ENCODE measurements at places on chromosomes 5 and 9.

DNA sequence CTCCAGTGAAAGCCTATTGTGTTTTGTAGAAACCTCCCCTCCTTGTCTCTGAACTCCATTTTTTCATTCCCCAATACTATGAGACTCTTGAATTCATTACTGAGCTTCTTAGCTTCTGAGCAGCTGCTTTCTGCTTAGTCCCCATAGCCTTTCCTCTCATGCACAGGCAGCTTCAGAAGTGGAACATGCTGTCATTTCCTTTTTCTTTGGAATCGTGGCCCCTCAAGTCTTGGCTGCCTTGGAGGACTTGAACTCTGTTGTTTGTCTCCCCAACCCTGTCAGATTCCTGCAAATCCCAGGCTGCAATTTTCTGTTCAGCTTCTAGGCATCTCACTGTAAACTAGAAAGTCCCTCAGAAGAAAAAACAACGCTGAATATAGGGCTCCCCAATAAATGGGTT lies 268.5 kb downstream of the ARRDC3 start:
- no peak for DNase-seq

DNA sequence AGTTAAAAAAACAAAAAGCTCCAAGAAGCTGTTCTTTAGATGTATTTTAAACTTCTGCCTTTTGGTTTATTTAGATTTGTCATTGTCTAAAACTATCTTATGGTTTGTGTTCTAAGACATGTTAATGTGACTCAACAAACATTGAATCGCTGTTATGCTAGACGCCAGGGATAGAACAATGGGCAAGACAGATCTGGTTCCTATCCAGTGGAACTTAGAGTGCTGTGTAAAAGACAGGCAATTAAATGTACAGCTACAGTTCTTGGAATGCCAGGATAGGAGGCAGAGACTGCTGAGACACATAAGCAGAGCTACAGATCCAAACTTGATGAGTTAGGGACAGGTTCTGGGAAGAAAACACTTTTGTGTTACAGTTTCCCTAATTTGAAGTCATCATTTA lies 22.4 kb downstream of the LYRM7 start:
- no peak for DNase-seq

DNA sequence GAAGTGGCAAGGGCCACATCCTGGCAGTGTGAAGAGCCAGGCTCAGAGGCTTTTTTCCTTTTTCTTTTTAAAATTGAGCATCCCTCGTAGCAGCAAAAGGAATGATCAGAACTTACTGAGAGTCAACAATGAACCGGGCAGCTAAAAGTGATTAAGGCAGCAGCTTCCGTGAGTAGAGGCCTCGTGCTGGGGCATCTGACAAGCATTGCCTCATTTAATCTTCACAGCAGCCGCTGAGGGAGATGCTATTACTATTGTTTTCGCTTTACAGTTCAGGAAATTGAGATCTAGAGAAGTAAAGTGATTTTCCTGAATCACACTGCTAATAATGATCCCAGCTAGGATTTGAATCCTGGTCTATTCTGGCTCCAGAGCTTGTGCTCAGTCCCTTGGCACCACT lies 30.7 kb upstream of the PTGS1 start:
- no peak for DNase-seq

DNA sequence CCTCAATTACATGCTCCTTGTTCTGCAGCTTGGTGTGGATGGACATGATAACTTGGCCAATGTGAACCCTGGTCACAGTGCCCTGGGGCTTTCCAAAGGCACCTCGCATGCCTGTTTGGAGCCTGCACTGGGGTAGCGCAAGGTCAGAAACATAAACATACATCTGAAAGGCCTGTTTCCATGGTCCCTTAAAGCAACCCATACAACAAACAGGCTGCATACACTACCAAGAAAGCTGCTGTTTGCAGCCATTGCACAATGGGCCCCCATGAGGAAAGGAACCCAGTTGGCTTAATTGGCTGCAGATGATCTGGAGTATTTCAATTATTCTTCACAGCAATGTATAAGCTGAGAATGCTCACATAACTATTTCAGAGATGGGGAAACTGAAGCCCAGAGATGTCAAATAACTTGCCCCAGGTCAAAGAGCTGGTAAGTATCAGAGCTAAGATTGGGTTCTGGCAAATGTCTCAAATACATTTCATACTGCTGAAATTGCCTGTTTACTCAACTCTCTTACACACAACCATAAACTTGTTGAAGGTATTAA lies 233.9 kb downstream of the ASTN2 start:
- no peak for DNase-seq

- DNase-seq: no peak
Measured at GRCh38 chr9:114631166-114631565, 20.1 kb downstream of the TMEM268 start.

DNA sequence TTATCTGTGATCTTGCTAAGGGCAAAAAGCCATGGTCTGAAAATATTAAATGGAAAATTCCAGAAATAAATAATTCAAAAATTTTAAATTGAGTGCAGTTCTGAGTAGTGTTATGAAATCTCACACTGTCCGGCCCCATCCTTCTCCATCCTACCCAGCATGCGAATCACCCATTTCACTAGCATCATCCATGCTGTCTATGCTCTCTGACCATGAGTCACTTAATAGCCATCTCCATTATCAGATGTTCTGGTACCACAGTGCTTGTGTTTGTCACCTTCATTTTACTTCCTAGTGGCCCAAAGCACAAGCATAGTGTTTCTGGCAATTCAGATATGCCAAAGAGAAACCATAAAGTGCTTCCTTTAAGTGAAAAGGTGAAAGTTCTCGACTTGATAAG lies 63.3 kb upstream of the SMC5 start:
- no peak for DNase-seq

- DNase-seq: no peak
Measured at GRCh38 chr5:156654444-156654843, 195.7 kb upstream of the PPP1R2B start.

GRCh38 chr5:92147798-92148197 lies 764.7 kb upstream of the ARRDC3 start:
- DNase-seq: no peak

GRCh38 chr5:14706615-14707021 lies 42.1 kb downstream of the OTULIN start:
- no peak for DNase-seq

- no peak for DNase-seq
Measured at GRCh38 chr9:35464141-35465025, 25.5 kb upstream of the RUSC2 start.

GRCh38 chr9:135212961-135213360 lies 125.5 kb downstream of the OLFM1 start:
- DNase-seq: no peak

DNA sequence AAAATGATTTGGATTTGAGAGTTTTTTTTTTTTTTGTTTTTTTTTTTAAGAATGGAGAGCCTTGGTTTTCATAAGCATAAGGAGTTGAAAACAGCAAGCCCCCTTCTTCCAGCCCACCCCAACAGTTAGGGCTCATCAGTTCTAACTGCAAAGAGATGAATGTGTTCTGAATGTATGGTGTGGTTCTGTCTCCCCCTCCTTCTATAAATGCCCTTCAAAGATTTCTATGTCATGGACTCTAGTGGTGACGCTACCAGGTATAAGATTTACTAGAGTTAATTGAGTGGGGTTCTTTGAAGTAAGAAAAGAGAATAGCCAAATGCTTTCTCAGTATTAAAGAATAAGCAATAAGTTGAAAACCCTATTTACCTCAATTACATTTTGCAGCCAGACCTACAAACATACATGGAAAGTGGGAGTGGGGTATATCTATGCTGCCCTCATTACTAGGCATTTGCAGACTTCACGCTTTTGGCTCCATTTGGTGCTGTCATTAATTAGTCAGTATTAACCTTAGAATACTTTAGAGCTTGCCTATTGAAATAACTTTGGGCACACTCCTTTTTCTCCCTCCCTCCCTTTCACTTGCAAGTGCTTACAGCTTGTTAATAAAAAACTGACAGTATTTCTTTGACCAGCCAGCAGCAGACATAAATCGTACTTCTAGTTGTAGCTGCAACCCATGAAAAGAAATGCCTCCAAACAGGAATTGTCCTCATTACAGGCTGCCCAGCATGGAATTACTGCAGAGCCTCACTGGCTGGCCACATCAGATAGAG lies 667.2 kb upstream of the ZNF608 start:
- DNase-seq: no peak

DNA sequence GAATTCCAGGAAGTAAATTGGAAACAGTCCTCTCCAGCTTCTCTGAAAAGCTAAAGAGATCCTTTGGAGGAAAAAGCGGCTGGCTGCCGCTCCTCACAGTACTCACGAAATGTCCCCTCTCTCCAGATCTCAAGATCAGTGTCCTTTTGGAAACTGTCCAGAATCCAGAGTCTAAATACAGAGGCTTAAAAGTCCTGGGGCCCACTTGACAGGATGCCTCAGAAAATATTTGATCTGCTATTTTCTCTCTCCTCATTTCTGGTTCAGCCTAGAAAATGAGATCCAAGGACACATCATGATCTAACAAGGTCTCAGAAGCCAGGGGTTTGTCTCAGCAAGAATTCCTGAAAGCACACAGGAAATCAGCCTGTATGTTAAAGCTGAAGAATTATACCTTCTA lies 7.2 kb downstream of the C1QTNF2 start:
- DNase-seq: no peak

- DNase-seq: peak; percentile 34
Measured at GRCh38 chr5:132227485-132228240, at the start of gene P4HA2. TSS of gene P4HA2 (minus strand) at chr5:132227853. CDS start at chr5:132218626, 9,227 bp downstream.

DNA sequence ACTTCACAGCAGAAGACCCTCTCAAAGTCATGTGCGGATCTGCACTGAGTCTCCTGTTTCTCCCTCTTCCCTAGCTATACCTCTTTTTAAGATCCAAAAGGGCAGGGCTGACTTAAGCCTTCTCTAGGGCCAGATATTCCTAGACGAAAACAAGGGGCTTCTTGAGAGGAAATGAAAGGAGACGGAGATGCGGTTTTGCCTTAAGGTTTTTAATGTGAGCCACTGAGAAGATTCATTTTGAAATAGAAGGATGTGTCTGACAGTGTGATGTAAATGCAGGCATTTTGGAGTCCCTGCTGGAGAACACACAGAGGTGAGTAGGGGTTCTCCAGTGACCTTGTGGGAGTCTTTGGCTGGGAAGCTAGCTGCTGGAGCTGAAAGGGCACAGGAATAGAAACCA lies 15.6 kb upstream of the IL12B start:
- no peak for DNase-seq

DNA sequence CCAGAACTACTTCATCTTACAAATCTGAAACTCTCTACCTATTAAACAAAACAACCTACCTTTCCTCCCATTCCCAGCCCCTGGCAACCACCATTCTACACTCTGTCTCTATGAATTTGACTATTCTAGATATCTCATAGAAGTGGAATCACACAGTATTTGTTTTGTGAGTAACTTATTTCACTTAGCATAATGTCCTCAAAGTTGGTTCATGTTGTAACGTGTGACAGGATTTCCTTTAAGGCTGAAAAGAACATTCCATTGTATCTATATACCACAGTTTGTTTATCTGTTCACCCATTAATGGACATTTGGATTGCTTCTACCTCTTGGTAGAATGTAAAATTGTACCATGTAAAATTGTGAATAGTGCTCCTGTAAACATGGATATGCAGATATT lies 70.1 kb upstream of the NXNL2 start:
- no peak for DNase-seq

GRCh38 chr9:23477908-23478307 lies 348.1 kb downstream of the ELAVL2 start:
- no peak for DNase-seq

- no peak for DNase-seq
Measured at GRCh38 chr5:124025306-124025845, 513.4 kb downstream of the CSNK1G3 start.

DNA sequence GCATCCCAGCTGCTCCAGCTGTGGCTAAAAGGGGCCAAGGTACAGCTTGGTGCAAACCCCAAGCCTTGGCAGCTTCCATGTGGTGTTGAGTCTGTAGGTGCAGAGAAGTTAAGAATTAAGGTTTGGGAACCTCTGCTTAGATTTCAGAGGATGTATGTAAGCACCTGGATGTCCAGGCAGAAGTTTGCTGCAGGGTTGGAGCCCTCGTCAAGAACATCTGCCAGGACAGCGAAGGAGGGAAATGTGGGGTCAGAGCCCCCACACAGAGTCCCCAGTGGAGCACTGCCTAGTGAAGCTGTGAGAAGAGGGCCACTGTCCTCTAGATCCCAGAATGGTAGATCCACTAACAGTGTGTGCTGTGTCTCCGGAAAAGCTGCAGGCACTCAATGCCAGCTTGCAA lies 236.2 kb upstream of the ADRA1B start:
- no peak for DNase-seq

GRCh38 chr5:71384706-71385105 lies 70.7 kb upstream of the BDP1 start:
- DNase-seq: no peak

GRCh38 chr5:30347858-30348257 lies 845.6 kb upstream of the CDH6 start:
- no peak for DNase-seq

- DNase-seq: no peak
Measured at GRCh38 chr5:132800545-132800944, 12.6 kb upstream of the SOWAHA start.

- no peak for DNase-seq
Measured at GRCh38 chr9:86741311-86742208, 205.7 kb downstream of the GAS1 start.

DNA sequence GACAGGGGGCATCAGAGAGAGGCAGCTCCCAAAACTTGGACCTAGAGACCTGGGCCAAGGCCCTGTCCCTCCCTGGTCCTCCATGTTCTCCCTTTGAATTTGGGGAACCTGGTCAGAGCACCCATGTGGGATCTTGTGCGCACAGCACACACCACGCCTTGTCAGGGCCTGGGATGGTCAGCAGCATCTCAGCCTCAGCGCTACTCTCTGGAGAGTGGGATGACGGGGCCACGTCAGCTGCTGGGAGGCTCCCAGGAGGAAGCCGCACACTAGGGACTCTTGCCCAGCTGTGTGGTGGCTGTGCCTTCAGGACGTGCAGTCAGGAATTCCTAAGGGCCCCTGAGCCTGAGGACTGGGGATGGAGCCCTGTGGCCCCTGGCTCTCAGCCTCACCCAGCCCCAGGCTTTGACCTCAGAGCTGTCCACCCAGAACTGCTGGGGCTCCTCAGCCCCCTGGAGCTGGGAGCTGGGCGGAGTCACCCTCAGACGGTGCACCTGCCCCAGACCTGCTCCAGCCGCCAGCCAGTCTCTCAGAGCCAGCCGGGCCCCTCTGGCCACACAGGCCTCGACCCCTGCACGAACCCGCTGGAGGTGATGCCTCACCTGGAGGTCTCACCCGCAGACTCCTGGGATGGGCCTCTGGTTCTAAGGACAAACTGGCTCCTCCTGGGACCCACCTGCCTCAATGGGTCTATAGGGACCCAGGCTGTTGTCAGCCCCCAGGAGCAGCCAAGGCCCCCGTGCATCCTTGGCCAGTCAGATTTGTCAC lies 38.3 kb upstream of the EGFL7 start:
- no peak for DNase-seq

DNA sequence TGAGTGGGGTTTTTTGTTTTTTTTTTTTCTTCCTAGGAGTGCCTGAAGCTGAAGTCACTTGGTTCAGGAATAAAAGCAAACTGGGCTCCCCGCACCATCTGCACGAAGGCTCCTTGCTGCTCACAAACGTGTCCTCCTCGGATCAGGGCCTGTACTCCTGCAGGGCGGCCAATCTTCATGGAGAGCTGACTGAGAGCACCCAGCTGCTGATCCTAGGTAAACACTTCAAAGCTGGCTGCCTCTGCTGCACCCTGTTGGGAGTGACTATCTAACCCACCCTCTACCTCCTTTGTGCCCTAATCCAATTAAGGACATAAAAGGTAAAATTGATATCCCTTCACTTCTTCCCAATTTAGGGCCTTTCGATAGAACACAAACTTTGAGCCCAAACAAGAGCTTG lies 206.8 kb downstream of the SAXO1 start:
- DNase-seq: no peak

- DNase-seq: no peak
Measured at GRCh38 chr5:99025298-99026045, 96.7 kb upstream of the CHD1 start.

GRCh38 chr9:20775683-20776082 lies 91.6 kb downstream of the FOCAD start:
- DNase-seq: no peak
